ENCODE measurements at places on chromosomes 12 and 14.
A peak's percentile ranks its signal among the peaks of the same experiment; 100 is the strongest.

DNA sequence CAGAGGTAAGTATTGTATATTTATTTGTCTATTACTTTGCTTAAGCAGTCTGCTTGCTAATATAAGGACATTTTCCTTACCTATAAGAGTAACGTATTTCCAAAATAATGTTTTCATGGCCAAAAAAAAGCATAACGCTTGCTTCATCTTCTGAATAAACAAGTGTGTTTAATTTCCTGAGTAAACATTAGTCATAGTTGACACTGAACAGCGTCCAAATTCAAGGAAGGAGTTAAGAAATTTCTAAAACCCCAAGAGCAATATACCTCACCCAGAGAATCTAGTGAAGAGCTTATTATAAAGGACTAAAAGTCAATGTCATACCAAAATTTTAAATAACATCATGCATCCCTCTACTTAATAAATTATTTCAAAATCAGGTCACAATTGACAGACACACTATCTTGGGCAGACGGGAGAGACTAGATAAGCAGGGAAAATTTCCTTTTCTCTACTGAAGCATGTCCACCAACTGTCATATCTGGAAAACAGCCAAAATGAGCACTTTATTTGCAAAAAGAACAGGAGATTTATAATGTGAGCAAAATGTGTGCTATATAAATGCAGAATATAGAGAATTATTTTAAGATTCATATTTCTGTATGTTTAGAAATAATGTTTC is 25.1 kb downstream of the ANKS1B start:
- DNase-seq = no peak

DNA sequence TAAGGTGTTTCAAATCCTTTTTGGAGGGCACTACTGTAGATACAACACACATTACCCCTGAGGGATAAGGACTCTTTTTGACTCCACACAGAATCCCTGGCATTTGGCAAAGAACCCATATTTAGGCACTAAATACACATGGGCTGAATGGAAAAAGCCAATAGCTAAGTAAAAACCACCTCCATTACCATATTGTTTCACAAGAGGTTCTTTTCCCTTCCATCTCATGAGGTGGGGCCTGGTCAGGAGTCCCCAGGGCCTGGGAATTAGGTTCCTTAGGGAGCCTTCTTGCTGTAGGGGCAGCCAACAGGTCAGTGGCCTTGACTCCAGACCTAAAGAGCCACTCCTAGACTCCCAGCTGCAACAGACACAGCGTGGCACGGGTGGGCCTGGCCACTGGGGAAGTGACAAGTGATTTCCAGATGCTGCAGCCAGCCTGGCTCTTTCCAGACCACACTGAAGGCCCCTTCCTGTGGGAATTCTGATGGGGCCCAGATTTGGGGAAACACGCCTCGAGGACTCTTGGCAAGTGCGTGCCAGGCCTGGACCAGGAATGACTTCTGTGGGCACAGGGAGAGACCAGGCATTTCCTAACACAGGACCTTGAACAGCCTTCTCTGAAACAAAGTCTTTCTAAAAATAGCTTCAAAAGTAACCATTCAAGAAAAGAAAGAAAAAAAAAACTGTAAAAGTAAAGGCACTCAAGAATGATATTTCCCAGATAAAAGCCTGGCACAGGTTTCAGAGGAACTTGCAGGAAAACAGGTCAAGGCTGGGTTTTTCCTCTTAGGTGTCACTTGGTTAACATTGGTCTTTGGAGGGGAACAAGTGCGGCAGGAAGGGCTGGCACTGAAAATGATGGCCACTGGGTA is 18.1 kb downstream of the SSH1 start:
- DNase-seq = peak; percentile 52

DNA sequence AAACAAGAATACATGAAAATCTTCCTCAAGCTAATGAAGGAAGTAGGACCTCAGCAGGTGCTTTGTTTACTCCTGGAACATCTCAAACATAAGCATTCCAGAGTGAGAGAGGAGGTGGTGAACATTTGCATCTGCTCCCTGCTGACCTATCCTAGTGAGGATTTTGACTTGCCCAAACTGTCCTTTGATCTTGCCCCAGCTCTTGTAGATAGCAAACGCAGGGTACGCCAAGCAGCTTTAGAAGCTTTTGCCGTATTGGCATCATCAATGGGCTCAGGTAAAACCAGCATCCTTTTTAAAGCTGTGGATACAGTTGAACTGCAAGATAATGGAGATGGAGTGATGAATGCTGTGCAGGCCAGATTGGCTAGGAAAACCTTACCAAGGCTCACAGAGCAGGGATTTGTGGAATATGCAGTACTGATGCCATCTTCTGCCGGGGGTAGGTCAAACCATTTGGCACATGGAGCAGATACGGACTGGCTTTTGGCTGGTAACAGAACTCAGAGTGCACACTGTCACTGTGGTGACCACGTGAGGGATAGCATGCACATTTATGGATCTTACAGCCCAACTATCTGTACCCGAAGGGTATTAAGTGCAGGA is 1.9 kb downstream of the TOGARAM1 start:
- no peak for DNase-seq

- DNase-seq = peak; percentile 74
Observed at GRCh38 chr12:31206038-31206670, 119.8 kb downstream of the SINHCAF start.
